NCI-H1436 (cell line): ENCODE measurements at places on chromosomes 5 and 9.

- DNase-seq, result no peak
These were observed 45.8 kb downstream of the GAS1 start for GRCh38 chr9:86901511-86901910.

- DNase-seq, result no peak
These were observed 359.3 kb downstream of the HTR1A start for GRCh38 chr5:63602971-63603370.

DNA sequence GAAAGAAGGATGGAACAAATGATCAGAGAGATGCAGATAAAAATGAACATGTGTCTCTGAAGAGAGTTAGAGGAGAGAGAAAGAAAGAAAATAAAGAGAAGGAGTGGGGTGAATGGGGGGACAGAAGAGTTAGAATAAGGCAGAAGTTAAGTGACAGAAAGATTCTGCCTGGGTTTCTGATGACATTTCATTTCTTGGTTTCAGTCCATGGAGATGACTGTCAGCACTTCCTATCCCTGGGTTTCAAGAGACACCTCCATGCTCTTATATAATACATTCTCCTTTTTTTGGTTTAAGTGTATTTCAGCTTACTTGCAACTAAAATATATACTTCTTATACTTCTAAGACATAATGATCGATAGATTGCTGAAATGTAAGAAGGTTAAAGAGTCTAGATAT, 213.0 kb upstream of the IL12B start:
- DNase-seq, result no peak

GRCh38 chr9:136303825-136304416, at the start of gene CCDC187:
Gene CCDC187 (minus strand): TSS chr9:136304094. CDS start chr9:136303830, 264 bp downstream.
- no peak for DNase-seq
